NCI-H187 (cell line): ENCODE measurements at places on chromosomes 7 and 10.
A peak's percentile ranks its signal among the peaks of the same experiment; 100 is the strongest.

- DNase-seq, result no peak
Observed at GRCh38 chr7:17144322-17144721, 154.1 kb upstream of the AHR start.

- DNase-seq, result no peak
Observed at GRCh38 chr7:8303904-8304528, 42.0 kb upstream of the ICA1 start.

DNA sequence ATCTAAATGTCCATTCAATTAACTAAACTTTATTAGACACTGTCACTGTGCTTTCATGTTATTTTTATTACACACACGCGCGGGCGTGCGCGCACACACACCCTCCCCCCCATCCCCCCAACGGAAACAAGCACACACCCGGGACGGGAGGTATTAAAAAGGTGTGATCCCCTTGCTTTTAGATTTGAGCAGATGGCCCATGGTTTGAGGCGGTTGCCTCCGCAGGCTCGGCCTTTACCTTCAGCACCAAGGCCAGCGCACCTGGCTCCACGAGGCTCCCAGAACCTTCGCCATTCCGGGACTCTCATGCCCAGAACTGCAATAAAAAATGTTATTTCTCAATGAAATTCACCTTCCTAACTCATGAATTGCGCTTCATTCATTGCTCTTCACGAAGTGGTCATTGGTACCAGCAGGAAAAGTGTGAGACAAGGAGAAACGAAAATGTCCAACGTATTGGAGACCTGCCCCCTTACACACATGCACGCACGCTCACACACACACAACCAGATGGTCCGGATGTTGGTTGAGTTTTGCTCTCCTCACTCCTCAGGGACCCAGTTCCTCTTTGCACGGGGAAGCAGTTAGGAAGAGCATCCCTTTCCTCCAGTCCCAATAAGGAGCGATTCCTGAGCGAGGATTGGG, 20.8 kb upstream of the PTF1A start:
- no peak for DNase-seq

DNA sequence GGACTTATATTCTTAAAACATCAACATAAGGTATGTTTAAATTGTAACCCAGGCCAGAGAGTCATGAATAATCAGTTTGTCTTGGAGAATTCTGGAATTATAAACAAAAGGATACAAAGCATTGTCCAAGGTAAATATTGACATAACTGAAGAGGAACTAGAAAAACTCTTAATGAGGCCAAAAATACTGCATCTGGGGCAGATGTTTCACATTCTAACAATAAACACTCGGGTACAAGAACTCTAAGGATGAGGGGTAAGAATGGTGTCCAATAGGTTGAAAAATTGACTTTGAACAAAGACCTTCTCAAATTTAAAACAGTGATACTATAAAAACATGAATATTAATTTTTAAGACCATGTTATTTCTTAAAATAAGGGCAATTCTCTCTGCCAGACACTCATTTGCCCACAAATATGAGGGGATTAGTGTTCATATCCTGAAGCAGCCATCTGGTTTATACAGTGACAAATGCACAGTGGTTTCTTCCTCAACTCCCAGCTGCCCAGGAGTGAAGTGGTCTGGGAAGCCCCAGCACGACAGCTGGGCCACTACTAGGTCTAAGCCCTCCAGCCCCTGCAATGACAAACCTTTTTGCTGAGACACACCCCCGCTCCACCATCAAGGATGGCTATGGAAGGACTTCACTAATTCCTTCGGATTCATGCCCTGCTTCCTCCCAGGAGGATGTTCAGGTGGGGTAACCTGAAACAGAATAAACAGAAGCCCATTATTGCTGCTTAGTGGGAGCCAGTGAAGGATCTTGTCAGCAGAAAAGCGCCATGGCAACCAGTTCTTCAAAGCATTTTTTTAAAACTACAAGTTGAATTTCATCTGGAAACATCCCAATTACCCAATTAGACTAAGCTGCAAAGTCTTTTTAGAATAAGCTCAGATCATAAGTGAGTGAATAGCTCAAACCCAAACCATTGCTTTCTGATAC, 107.5 kb upstream of the ARID5B start:
- DNase-seq, result peak; percentile 34

DNA sequence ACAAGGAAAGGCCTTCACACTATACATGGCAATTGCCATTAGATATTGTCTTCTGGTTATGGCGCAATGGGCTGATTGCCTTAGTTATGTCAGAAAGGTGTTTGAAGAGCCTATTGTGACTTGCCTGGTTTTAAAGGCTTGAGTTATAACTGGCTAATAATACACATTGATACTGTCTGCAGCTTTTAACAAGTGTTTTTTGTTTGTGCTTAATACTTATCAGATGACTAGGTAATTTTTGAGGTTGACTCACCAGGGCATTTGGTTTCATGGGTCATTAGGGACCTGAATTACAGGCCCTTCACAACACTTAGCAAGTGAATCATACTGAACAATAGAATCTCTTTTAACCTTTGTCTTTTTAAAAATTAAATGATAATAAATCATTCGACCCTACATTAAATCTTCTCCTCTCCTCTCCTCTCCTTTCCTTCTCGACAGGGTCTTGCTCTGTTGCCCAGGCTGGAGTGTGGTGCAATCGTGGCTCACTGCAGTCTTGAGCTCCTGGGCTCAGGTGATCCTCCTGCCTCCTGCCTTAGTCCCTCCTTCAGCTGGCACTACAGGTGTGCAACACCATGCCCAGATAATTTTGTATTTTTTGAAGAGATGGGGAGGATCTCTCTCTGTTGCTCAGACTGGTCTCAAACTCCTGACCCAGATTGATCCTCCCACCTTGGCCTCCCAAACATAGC, 196.3 kb downstream of the JCAD start:
- no peak for DNase-seq

GRCh38 chr7:143295870-143296269, 7.7 kb downstream of the CASP2 start:
- DNase-seq, result no peak

GRCh38 chr7:42913591-42913990, 1.7 kb upstream of the C7orf25 start:
- no peak for DNase-seq

DNA sequence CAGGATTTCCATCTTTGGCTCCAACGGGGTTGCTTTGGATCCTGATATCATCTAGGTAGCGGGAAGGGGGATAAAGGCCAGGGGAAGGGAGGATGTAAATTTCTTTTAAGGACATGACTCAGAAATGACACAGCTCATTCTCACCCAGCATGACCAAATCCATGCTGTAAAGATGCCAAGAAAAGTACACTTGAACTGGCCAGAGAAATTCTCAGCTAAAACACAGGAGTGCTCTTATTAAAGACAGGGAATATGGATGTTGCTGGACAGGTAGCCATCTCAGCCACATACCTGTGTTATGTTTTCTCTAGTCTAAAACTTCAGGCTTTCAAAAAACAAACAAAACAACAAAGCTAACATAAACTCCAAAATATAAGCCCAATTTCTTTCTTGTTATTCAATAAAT, 68.3 kb downstream of the NAMPT start:
- DNase-seq, result no peak

- no peak for DNase-seq
Observed at GRCh38 chr7:69651101-69651590, 52.9 kb downstream of the AUTS2 start.

DNA sequence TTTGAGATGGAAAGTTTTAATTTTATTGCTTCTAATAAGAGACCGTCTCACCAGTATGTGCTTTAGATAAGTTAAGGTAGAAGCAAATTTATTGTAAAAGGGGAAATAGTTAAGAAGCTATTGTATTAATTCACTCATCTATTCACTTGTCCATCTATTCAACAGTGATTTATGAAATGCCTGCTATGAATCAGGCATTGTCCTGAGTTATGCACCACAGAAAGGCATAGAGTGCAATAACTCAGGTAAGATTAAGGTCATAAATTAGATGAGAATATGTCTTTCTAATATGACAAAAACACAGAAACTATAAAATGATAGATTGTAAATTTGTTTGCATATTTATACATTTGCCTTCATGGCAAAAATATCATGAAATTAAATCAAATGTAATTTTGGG, 379.3 kb upstream of the PCDH15 start:
- no peak for DNase-seq

DNA sequence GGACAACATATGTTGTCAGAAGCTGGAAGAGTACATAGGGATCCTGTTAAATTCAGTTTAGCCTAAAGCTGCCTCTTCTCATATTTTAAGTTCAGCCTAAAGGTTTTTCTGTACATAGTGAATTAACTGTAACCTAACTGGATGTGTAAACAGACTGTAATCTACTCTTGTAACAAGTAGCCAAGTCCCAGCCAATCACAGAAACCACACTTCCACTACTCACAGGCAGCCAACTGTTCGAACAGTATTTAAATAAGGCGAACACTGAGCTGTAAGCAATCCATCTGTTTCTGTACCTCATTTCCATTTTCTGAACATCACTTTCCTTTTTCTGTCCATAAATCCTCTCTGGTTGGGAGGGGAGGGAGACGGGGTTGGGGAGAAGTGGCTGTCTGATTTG, 15.0 kb upstream of the STN1 start:
- DNase-seq, result no peak

GRCh38 chr7:156147756-156148504, 335.7 kb upstream of the SHH start:
- no peak for DNase-seq

- no peak for DNase-seq
Observed at GRCh38 chr7:98357751-98358161, 43.1 kb downstream of the BAIAP2L1 start.

DNA sequence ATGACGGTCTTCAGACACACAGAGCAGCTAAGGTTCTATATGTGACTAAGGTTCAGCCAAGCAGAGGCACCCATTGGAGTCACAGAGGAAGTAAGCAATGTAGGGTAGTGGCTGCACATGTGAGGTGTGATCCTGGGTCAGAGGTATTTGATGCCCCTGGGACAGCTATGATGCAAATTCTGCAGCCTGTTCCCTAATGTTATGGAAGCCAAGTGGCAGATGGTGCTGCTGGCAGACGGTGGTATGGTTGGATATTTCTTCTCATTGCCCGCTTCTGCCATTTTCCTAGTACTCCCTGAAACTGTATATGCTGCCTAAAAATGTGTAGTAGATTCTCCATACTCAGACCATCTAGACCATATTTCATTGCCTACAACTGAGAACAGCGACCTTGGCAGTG, 7.2 kb downstream of the TAS2R16 start:
- DNase-seq, result no peak

GRCh38 chr7:45236666-45237065, 79.1 kb downstream of the RAMP3 start:
- DNase-seq, result no peak

GRCh38 chr10:33136271-33136670, 178.2 kb upstream of the ITGB1 start:
- DNase-seq, result no peak

DNA sequence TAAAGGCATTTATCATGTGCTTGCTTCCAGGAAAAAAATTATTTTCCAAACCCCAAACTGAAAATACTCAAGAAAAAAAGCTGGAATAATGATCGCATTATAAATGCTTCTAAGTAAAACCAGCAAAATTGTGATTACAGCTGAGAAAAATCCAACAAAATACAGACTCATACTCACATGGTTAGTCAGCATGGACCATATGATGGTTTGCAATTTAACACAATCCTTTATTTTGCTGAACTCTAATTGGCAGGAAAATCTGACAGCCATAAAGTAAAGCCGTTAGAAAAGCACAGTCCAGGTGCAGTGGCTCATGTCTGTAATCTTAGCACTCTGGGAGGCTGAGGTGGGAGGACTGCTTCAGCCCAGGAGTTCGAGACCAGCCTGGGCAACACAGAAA, 59.6 kb downstream of the BRI3 start:
- DNase-seq, result no peak

DNA sequence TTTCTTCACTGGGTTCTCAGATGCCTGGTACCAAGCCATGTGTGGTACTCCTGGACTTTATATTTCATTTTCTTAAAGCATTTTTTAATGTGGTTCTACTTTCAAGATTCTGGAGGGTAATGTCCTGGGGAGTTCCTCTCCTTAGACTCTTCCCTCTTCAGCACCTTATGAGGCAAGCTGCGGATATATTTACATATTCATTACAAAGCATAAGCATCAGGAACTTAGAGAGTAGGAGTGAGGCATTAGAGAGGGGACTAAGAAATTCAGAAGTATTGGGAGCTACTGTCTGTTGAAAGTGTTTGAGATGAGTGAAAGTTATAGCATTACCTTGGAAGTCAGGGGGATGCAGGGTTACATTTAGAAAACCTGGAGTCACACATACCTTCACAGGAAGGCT, 20.8 kb downstream of the AUTS2 start:
- no peak for DNase-seq

DNA sequence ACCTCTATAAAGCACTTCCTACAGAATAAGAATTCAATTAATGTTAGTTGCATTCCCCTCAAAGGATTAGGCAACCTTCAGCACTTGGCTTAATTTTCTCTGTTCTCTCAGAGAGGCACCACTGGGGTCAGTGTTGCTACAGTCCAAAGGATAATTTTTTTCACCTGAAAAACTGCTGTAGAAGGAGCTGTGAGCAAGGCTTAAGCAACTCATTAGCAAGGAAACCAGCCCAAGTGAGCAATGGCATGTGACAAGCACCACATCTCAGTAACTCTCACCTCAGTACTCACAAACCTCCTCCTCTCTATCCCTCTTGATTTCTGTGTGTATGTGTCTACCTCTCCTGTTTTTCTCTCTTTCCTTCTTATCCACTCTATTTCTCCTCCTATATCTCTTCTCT, 55.9 kb downstream of the DGKI start:
- DNase-seq, result no peak

GRCh38 chr7:116351966-116352365, 141.6 kb downstream of the TES start:
- no peak for DNase-seq

- DNase-seq, result no peak
Observed at GRCh38 chr10:34911661-34912205, 96.6 kb upstream of the PARD3 start.

GRCh38 chr7:116169060-116169459, 41.3 kb upstream of the TES start:
- no peak for DNase-seq

GRCh38 chr7:80197627-80198026, 63.0 kb downstream of the GNAI1 start:
- DNase-seq, result no peak

DNA sequence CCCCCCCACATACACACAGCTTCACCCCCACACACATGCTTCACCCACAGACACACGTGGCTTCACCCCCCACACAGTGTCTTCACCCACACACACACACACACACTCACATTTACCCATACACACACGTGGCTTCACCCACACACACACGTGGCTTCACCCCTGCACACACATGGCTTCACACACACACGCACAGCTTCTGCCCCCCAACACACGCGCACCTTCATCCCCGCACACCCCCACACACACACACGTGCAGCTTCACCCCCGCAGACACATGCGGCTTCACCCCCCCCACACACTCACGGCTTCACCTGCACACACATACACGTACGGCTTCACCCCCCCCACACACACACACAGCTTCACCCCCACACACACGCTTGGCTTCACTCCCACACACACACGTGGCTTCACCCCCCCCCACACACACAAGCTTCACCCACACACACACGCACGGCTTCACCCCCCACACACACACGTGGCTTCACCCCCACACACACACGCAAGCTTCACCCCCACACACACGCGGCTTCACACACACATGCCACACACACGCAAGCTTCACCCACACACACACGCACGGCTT, 82.4 kb downstream of the NKX6-2 start:
- DNase-seq, result no peak
